ENCODE measurements at places on chromosomes 1 and 21. TPM values are rescaled to one million over a fixed set of nuclear protein-coding genes. Genes with fewer than 3 reads are reported as not detected.

DPH2 gene
- total RNA-seq = 34.2 TPM

ZBTB8A gene
- 3.7 TPM for total RNA-seq

RGSL1 gene
- not detected for total RNA-seq

UBE2Q1 gene
- 35.7 TPM for total RNA-seq

FCAMR gene
- total RNA-seq = not detected

OLIG2 gene
- total RNA-seq = not detected

RYR2 gene
- not detected for total RNA-seq

FCGR1A gene
- not detected for total RNA-seq

- DNase-seq = no peak
Measured at GRCh38 chr1:225461533-225462428, 33.9 kb upstream of the LBR start.

GRCh38 chr1:199982606-199983005 is 44.9 kb upstream of the NR5A2 start:
- DNase-seq = no peak

- DNase-seq = peak; percentile 75
Measured at GRCh38 chr1:180912801-180913565, at the start of gene KIAA1614. Gene KIAA1614, plus strand, starts transcription at chr1:180912897. Its CDS starts 347 bp downstream, at chr1:180913244.

DNA sequence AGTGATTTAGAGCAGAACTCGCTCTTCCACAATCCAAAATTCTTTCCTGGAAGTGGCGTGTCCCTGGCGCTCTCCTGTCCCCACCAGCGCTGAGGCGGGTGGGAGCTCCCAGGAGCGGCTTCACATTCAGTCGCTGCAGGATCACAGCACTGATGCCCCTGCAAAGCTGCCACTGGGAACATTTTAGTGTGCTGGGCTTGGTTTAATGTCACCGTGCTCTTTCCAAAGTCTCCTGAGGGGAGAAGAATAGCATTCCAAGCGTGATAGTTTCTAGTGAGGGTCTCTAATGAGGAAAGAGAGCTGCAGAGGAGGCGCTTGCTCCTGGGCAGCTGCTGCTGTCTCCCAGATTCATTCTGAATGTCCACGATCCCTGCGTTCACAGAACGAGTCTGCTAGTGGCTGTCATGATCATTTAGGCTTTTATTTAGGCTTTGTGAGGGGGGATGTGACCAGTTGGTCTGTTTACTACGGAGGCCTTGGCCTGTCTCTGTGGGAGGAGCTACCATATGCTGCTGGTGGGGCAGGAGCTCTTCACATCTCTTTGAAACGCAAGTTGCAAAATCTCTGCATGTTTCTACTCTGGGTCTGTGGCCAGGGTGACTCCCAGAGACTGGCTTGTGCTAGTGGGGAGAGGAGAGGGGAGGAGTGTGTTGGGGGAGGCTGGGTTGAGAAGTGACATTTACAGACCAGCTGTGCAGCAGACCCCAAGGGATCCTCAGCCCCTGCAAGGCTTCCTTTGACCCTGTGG is 23.4 kb downstream of the OLFML3 start:
- no peak for DNase-seq

- DNase-seq = no peak
Measured at GRCh38 chr1:108717774-108718316, 5.1 kb downstream of the FNDC7 start.

GRCh38 chr21:14881863-14882499 is 182.8 kb downstream of the NRIP1 start:
- no peak for DNase-seq

- DNase-seq = no peak
Measured at GRCh38 chr1:9010781-9011323, 15.4 kb downstream of the SLC2A7 start.

DNA sequence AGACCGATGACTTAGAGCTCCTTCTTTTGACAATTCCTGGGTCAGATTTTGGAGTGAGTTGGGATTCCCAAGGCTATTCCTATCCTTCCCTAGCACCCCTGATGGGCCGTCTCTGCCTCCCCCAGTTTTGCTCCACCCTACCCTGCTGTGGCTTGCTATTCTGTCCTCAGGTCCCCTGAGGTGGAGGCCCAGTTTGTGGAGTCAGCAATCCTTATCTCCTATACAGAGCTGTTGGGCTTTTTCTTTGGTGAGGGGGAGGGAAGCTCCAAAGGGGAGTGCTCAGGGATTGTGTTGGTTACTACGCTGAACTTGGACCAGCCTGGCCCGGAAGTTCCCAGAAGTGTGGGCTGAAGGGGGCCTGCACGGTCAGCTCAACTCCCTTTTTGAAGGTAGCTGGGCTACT is 7.6 kb downstream of the SESN2 start:
- no peak for DNase-seq

DNA sequence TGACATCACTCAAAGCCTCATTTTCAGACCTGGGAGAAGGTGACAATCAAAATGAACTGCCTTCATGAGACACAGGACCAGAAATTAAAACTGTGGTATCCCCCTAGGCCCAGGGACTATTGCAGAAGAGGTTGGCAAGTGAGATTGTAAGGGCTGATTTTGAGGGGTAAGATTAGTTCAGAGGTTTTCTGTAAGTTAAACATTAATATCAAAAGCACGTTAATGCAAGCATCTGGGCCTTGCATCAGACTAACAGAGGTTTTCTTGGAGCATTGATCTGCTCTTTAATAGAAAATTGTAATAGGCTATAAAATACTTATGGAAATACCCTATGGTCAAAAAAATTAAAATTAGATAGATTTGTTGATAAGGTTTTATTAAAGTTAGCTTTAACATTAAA is 14.6 kb upstream of the GBP4 start:
- no peak for DNase-seq

DNA sequence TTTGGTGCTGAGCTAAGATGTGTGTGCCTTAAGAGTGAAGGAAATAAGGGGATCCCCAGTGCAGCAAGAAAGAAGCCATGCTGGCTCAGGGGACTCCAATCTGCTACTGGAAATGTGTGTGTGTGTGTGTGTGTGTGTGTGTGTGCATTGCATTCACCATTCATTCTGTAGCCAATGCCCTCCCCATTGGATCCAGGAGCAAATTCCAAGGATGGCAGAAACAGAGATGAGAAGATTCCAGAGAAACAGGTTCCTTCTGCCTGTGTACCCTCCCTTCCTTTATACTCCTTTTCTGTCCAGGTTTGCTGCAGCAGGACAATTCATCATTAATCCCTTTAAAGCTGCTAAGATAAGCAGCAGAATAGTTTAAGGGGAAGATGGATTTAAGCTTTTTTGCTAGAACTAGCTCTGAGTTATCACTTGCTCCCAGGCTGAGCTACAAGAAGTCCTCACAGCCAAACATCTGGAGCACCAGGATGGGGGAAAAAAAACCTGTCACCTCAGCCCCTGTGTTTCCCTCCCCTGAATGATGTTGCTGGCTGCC is 3.2 kb downstream of the SLC6A17 start:
- DNase-seq = no peak

- DNase-seq = no peak
Measured at GRCh38 chr1:207034998-207035397, 2.4 kb upstream of the C1orf116 start.

GRCh38 chr1:53145051-53145600 is 2.7 kb upstream of the SLC1A7 start:
- no peak for DNase-seq

DNA sequence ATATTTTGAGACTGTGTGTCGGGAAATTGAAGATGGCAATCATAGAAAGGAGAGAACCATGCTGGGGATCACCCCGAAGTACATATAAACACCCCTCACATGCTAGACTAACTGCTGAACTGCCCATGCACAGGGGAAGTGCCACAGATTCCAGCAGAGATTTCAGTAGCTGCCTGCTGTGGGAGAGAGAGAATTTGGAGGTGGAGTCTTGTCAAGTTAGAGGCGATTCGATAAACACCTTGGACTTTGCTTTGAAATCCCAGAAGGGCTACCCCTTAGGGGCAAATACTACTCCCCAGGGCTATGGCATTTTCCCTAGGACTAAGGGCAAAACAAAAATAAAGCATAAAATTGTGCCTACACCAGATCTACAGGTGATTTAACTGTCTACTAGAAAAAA is 103.3 kb downstream of the PEX14 start:
- no peak for DNase-seq

GRCh38 chr1:156510709-156511108 is 10.1 kb upstream of the MEF2D start:
- peak; percentile 92 for DNase-seq

DNA sequence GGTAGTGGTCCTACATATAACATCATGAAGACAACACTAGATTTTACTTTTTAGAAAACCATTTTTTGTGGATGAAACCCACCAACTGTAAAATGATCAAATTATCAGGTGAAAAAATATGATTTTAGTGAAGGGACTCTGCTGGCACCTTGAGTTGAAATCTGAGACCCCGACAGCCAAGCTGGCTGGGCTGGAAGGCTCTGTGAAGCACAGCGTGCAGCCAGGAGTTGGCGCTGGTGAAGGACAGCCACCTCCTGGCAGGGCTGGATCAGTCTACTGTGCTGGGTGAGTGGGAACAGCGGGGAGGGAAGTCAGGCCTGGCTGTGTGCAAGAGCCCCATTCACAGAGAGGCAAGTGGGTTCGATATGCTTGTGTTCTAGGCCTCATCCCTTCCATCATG is 47.9 kb downstream of the DDAH1 start:
- DNase-seq = no peak

- DNase-seq = peak; percentile 33
Measured at GRCh38 chr1:246139745-246140182, 367.3 kb downstream of the SMYD3 start.

DNA sequence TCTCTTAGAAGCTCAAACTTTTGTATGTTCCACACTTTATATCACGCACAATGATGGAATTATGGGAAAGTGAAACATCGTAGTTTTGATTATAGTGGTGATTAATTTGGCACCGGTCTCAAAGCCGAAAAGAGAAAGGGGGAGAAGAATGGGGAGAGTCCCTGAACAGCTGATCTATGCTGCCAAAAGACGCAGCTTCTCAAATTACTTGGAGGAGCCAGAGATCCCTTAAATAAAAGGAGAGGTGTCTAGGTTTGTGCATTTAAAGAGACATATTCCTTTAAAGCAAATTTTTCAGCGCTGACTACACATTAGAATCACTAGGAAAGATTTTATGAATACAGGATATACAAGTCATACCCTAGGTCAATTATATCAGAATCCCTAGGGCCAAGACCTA is 599.6 kb upstream of the ADAMTS5 start:
- peak; percentile 33 for DNase-seq

DNA sequence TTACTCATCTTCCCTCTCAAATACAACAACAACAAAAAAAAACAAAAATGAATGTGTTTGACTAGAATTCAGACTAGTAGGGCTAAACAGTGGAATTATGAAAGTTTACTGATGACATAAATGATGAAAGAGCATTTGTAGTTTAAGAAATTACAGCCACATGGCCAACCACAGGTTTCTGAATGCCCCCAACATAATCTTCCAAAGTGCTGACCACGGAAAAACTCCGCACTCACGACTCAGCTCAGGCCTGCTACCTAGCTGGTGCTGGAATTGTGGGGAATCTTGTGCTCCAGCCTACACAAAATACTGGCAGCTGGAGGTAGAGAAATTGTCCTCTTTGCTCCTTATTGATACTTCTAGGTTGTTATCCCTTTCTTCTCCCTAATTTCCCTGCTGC is 23.6 kb upstream of the TBX15 start:
- no peak for DNase-seq
